Activated T-cell treated with anti-CD3 and anti-CD28 coated beads, Interleukin-2, amount 50 U/mL, for 72 hours (primary cell): ENCODE measurements at places on chromosomes 5 and 9. TPM values are rescaled to one million over a fixed set of nuclear protein-coding genes. Genes with fewer than 3 reads are reported as not detected.
A peak's percentile ranks its signal among the peaks of the same experiment; 100 is the strongest.

SCGB3A2 gene
- not detected for total RNA-seq

PDCD1LG2 gene
- total RNA-seq = 3.0 TPM

HAND1 gene
- not detected for total RNA-seq

KLHL3 gene
- total RNA-seq = 9.7 TPM

NPR3 gene
- total RNA-seq = 0.25 TPM

CD14 gene
- 0.41 TPM for total RNA-seq

PGM5 gene
- total RNA-seq = not detected

SLU7 gene
- 50.9 TPM for total RNA-seq

ECSCR gene
- 1.2 TPM for total RNA-seq

ANKS6 gene
- 25.0 TPM for total RNA-seq

TMEM250 gene
- total RNA-seq = 23.5 TPM

PFN3 gene
- not detected for total RNA-seq

FAM81B gene
- not detected for total RNA-seq

GRCh38 chr5:169287529-169287928 is 13.4 kb downstream of the SLIT3 start:
- H3K27ac ChIP-seq = no peak overlapping the region
- H3K4me3 ChIP-seq = no peak overlapping the region
- no peak for DNase-seq
- no peaks in the 10 kb centered on the region for H3K27me3 ChIP-seq
- H3K4me1 ChIP-seq = no peaks in the 10 kb centered on the region

GRCh38 chr5:75059912-75060545 is 7.7 kb upstream of the GCNT4 start:
- H3K27me3 ChIP-seq = no peaks in the 10 kb centered on the region
- H3K36me3 ChIP-seq = peaks cover 1% of the 10 kb centered on the region
- peak overlapping the region; percentile 40 for H3K27ac ChIP-seq

DNA sequence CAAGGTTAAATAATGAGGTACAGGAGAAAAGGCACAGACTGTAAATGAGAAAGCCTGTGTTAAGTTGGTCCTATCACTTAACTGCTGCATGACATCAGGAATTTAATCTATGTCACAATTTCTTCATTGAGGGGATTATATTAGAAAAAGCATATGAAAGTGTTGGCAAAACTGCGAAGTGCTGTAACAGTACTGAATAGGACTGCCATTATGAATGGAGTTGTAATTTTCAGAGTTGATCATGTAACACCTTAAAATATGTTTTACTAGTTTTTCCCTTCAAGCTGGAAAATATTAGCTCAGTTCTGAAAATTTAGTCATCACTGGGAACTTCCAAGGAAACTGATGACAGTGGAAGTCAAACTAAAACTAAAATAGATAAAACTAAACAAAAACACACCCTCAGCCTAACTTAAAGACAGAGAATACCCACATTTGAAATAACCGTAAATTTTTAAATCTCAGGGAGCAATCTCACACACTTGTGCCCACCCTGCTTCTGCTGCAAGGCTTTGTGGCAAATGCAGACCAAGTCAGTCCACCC is 45.1 kb downstream of the ERMP1 start:
- peak overlapping the region; percentile 97 for H3K27ac ChIP-seq
- peak overlapping the region; percentile 42 for H3K4me3 ChIP-seq
- H3K36me3 ChIP-seq = peaks cover 27% of the 10 kb centered on the region
- no peaks in the 10 kb centered on the region for H3K27me3 ChIP-seq

DNA sequence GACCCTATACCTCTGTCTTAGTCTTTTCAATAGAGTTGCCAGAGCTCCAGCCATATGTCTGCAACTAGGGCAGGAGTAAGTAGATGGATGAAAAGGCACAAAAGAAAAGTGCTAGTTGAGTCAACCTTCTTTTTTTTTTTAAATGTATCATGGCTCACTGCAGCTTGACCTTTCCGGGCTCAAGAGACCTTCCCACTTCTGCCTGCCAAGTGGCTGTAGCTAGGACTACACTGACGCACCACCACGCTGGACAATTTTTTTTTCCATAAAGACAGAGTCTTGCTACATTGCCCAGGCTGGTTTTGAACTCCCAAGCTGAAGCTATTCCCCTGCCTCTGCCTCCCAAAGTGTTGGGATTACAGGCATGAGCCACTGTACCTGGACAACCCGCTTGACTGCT is 27.3 kb downstream of the FOXE1 start:
- DNase-seq = no peak
- no peaks in the 10 kb centered on the region for H3K36me3 ChIP-seq
- no peak overlapping the region for H3K27ac ChIP-seq
- no peaks in the 10 kb centered on the region for H3K4me1 ChIP-seq
- peaks cover 5% of the 10 kb centered on the region for H3K27me3 ChIP-seq

- H3K4me1 ChIP-seq = no peaks in the 10 kb centered on the region
- H3K4me3 ChIP-seq = no peak overlapping the region
- no peak for DNase-seq
- H3K27me3 ChIP-seq = no peaks in the 10 kb centered on the region
These were observed 558.7 kb downstream of the ACTL7B start for GRCh38 chr9:108297073-108297472.

DNA sequence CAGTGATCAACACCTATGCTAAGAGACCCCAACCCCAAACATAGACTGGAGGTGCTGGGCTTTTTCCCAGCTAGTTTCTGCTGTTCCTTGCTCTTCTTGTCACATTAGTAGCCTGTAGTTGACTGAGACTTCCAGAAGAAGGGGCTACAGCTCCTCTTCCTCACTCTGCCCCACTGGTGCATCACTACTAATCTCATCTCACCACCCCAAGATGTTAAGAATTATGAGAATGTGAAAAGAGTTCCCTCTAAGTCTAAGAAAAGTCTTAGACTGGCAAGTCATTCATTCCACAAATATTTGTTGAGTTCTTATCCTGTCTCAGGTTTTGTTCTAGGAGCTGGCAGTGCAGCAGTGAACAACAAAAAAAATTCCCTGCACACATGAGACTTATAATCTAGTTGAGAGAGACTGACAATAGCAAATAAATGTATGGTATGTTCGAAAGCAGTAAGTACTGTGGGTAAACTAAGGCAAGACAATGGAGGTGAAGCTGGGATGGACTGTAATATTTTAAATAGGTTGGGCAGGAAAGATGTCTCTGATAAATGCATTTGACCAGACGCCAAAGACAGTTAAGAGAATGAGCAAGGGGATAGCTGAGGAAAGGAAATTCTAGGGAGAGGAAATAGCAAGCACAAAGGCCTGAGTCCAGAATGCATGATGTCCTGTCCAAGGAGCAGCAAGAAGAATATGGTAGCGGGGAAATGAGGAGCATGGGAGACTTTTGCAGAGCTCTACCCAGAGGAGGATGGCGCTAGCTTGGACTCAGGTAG is 92.3 kb downstream of the PTCD2 start:
- peaks cover 18% of the 10 kb centered on the region for H3K27me3 ChIP-seq
- no peak overlapping the region for H3K27ac ChIP-seq
- no peak overlapping the region for H3K4me3 ChIP-seq
- H3K36me3 ChIP-seq = no peaks in the 10 kb centered on the region
- DNase-seq = no peak

GRCh38 chr9:97365634-97366033 is 46.3 kb upstream of the TDRD7 start:
- no peaks in the 10 kb centered on the region for H3K36me3 ChIP-seq
- no peak overlapping the region for H3K4me3 ChIP-seq
- H3K4me1 ChIP-seq = no peaks in the 10 kb centered on the region
- DNase-seq = no peak

GRCh38 chr5:140966293-140967225 is at the start of gene PCDHAC2:
Gene PCDHAC2, plus strand, starts transcription at chr5:140966476. Its CDS starts 291 bp downstream, at chr5:140966767.
- no peak for DNase-seq
- H3K27ac ChIP-seq = no peak within 1 kb of the TSS
- no peaks in the 10 kb centered on the region for H3K36me3 ChIP-seq
- H3K4me1 ChIP-seq = peaks cover 6% of the 10 kb centered on the region
- H3K4me3 ChIP-seq = no peak within 1 kb of the TSS

- no peak overlapping the region for H3K4me3 ChIP-seq
- no peak overlapping the region for H3K27ac ChIP-seq
- no peak for DNase-seq
- H3K27me3 ChIP-seq = peaks cover 34% of the 10 kb centered on the region
- H3K36me3 ChIP-seq = no peaks in the 10 kb centered on the region
These were observed 105.5 kb upstream of the LMX1B start for GRCh38 chr9:126508171-126508591.

GRCh38 chr5:149268928-149269557 is 2.6 kb upstream of the AFAP1L1 start:
- no peak overlapping the region for H3K27ac ChIP-seq
- no peak for DNase-seq
- H3K36me3 ChIP-seq = peaks cover 5% of the 10 kb centered on the region

DNA sequence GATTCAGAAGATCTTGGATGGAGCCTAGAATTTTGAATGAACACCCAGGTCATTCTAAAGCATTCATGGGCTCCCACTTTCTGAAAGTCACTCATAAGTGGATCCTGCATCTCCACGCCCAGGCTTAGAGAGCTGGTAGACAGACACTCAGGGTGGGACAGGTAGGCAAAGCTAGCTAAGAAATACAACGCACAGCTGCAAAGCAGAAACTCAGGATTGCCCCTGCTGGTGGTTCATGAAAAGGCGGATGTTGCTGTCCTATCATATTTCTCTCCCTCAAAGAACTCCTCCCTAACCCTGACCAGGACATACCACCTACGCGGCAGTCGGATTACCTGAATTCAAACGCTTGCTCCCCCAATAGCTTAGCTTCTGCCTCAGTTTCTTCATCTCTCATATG is 226.5 kb downstream of the GLIS3 start:
- no peak for DNase-seq
- no peaks in the 10 kb centered on the region for H3K36me3 ChIP-seq
- peaks cover 6% of the 10 kb centered on the region for H3K27me3 ChIP-seq
- H3K27ac ChIP-seq = no peak overlapping the region
- no peaks in the 10 kb centered on the region for H3K4me1 ChIP-seq

DNA sequence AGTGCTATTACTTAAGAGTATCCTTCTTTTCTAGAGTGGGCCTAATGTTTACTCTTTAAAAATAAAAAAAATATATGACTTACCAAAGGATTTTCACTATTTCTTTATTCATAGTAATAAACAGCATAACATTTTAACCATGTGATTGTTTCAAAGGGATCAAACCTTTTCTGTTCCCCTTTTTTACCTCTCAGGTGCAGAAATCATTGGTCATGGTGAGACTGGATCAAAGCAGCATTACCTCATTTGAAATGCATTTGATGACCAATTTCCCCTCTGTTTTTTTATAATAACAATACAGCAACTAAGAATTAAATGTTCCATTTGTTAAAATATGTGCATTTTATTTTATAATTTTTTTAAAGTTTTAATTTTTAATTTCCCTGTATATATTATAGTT is 598.0 kb upstream of the RGMB start:
- no peaks in the 10 kb centered on the region for H3K36me3 ChIP-seq
- no peak for DNase-seq
- no peaks in the 10 kb centered on the region for H3K4me1 ChIP-seq
- no peak overlapping the region for H3K27ac ChIP-seq

- peaks cover 4% of the 10 kb centered on the region for H3K36me3 ChIP-seq
- H3K4me3 ChIP-seq = peak overlapping the region; percentile 71
- no peak for DNase-seq
- no peaks in the 10 kb centered on the region for H3K27me3 ChIP-seq
- peaks cover 61% of the 10 kb centered on the region for H3K4me1 ChIP-seq
These were observed 96.5 kb upstream of the ANKRD55 start for GRCh38 chr5:56329652-56330051.

DNA sequence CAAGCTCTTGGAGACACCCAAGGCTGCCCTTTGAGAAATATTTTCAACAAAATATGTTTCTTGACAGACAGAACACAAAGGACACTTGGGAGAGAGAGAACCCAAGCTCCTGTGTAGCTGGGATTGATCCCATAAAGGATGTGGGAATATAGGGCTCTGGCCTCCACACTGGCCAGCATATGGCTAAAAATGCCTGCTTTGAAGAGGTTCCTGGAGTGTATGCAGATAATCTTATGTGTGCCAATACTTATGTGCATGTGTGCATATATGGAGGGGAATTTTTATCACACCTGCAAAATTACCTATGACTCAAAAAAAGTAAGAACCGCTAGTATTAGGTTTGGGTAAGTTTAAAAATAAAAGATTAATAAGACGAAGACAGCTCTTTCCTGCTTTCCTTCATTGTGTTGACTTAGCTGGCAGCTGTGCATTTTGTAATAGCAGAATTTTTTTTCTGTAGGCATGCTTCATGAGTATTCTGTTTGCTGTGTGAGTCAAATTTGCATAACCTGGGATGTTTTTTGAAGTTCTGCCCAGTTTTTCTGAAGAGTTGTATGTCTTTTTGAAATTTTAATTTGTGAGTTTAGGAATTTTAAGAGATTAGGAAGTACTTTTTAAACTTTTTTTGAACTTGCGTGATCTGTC is 42.6 kb downstream of the HACD4 start:
- no peak overlapping the region for H3K4me3 ChIP-seq
- H3K27me3 ChIP-seq = no peaks in the 10 kb centered on the region
- no peaks in the 10 kb centered on the region for H3K4me1 ChIP-seq
- peaks cover 13% of the 10 kb centered on the region for H3K36me3 ChIP-seq

DNA sequence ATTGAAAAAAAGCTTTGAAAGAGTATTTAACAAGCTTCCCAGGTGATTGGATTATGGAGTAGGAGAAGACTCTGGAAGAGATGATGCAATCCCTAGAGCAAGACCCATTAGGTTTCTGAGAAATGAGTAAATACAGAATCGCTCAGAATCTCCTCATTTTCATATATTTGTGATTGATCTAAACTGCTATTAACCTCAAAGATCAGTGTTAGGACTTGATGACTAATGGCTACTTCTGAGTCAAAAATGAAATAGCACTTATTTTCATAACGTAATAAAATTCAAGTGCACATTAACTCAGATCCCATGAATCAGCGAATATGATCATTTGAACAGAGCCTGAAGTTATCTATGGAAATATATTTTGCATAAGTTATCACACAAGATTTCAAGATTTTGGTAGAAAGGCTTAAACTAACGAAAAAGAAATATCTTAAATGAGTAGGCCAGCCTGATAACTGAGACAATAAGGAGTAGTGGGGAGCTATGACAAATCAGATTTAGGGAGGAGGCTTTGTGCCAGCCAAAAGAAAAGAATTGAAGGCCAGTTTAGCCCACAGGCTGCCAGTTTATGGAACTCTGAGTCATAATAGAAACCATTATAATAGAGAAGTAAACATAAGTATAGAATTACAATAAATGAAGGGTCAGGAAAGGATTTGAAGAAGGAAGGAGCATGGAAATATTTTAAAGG is 106.7 kb upstream of the OSMR start:
- peaks cover 17% of the 10 kb centered on the region for H3K27me3 ChIP-seq
- H3K36me3 ChIP-seq = peaks cover 5% of the 10 kb centered on the region
- no peak overlapping the region for H3K27ac ChIP-seq
- H3K4me3 ChIP-seq = no peak overlapping the region
- no peaks in the 10 kb centered on the region for H3K4me1 ChIP-seq
